Stimulated activated CD4-positive, alpha-beta T cell treated with anti-CD3 and anti-CD28 coated beads, Interleukin-1b, Interleukin-23, amount 100 ng/mL, for 1 hour (primary cell): ENCODE measurements at places on chromosomes 4 and X.

DNA sequence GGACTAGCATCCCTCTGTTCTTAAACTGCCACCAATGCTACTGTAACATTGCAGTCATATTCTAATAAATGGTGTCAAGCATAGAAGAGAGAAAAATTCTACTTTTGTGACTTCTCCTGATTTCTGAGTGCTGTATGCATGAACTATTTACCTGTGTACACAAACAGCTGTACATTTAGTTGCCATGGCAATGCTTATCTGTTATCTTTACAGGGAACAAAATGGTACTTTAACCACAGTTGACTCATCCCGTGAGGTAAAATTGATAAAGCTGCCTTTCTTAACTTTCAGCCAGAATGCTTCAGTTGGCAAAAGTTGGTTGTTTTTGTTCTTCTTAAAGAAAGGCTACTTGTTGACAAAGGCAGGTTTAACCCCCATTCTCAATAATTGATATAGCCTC lies 587.5 kb upstream of the MAGEB2 start:
- DNase-seq: no peak

DNA sequence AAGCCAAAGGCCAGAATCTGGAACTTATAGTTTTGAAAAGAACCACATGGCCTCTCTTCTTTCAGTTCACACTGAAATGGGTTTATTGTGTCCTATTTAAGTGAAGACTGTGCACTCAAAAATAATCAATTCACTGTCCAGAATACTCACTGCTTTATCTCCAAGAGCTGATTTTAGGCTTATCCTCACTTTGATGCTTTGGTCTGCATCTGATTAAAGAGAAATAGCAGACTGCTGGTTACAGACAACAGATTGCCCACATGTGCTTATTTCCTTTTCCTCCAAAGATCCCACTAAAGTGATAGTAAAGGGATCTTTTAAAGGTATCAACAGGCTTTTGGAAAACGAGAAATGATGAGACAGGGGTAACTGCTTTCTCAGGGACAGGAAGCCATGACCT lies 30.6 kb downstream of the ACE2 start:
- DNase-seq: no peak

- DNase-seq: no peak
Observed at GRCh38 chr4:37367901-37368300, 123.4 kb downstream of the NWD2 start.

DNA sequence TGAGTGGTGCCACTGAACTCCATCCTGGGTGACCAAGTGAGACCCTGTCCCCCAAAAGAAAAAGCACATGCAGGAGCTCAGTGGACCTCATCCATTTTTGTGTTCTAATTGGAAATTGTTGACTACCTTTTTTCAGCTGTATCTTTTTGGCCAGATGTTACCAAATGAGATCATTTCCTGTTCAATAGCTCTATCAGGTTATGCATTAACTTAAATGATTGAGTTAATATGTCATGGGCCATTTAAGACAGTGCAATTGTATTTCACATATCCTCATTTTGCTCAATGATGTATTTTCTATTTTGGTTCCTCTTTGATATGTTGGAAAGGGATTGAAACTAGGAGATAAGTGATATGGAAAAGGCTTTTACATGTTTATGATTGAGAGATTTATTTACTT lies 26.2 kb upstream of the RHOH start:
- DNase-seq: no peak

DNA sequence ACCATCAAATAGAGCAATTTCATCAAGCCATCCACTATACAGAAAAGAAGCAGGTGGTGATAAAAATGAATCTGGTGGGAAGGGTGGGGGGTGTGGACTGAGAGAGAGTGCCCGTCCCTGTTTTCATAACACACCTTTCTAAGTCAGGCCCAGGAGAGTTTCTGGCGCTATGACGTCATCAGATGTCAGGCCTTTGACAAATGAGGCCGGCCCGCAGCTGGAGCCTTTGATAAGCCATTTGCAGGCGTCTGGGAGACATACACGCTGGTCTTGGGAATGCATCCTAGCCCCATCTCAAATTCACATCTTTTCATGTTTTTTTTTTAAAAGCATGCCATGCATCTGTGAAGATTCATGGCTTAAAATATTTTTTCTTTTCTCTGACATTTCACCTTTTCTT lies 404.5 kb downstream of the BCOR start:
- DNase-seq: no peak

DNA sequence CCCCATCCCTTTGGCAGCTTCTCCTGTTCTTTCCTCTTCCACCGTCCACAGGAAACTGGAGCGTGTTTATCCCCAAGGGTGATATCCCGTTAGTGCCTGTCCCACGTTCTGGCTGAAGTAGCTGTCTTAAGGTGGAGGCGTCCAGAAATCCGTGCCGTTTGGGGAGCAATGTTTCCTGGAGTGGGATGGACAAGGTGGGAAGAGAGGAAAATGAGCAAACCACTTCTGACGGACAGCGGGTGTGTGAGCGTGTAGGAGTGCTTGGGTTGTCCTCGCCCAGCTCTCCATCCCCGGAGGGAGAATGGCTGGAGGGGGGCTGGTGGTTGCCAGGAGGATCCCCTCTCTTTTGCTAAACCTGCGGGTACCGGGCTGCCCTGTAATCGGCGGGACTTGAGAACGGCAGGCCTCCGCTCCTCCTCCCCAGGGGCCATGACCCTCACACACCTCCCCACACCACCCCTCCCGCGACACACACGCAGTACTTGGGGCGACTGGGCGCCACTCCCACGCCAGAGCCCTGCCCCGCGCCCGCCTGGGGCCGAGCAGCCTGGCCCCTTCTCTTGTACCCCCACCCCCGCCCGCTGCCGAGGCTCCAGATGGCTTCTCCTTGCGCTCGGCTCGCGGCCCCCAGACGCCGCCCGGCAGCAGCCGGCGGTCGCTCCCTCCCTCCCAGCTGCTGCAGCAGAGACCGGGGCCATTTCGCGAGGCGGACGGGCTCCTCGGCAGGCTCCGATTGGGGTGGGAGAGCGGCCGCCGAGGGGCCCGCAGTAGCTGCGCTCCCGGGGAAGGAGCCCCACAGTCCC lies 13.9 kb upstream of the PRDM8 start:
- no peak for DNase-seq

DNA sequence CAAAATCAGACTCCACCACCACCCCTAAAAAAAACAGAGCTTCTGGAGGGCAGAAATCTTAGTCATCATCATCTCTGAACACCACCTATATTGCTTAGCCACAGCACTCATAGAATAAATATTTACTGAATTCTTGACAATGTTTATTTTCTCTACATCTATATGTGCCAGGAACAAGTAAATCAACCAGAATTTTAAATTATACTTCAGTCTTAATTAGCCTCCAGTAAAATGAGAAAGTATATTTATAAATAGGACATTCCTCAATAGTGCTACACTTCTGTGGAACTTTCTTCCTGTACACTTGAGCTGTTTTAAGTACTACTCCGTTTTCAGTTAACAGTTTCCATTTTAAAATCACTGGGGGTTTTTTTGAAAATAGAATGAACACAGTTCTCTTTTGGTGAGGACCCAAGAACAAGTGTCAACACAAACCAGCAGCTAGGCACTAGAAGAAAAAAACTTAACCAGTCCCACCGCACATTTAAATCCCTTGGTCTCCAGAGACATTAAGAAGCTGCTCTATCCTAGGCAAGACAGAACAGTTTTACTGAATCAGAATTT lies 25.5 kb downstream of the SMIM14 start:
- no peak for DNase-seq
